ENCODE measurements at places on chromosomes 3 and 15.

DNA sequence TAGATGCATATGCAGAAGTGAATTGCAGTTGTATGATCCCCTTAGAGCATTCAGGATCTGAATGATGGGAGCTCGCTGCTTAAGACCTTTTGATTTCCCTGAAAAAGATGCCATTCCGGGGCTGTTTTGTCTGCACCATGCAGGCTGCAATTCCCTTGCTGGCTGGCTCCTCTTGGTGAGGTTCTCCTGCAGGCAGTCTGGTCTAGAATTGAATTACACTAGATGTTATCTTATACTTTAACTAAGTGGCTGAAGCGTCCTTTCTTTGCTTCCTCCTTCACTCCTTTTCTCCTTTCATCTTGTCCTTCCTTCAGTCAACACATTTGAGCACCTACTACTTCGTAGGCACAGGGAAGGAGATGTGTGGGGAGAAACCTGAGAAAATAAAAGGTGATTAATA lies 18.6 kb upstream of the MYZAP start:
- DNase-seq, result no peak

- no peak for DNase-seq
Measured at GRCh38 chr15:80932513-80932815, 57.2 kb downstream of the MESD start.

DNA sequence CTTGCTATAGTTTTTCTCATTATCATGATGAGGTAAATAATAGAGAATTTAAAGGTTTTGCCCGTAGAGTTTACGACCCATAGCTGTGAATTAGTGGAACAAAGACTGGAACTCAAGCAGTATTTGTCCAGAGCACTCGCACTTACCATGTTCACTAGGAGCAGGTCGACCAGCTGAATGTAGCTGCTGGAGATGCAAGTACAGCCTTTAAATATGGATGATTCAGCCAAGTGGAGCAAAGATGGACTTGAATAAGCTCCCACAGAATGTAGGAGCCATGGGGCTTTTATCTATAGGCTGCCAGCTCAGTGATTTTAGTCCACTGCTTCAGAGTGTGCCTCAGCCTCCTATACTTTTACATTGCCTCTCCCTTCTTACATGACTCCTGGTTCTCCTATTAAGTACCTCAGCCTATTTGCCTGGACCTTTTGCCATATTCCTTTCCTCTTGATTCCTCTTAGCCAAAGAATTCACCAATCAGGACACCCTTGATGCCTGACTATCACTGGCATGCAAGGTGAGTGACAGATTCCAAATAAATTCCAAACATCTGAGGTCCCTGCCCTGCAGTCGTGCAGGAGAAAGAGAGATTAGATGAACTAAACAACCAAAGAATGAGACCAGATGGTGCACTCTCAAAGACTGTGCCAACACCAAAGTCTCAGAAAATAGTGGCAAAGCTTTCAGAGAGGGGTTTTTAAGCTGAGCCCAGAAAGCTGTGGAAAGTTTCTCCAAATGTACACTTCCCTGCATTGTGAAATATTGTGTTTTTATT lies 3.9 kb downstream of the MKRN3 start:
- no peak for DNase-seq

GRCh38 chr15:67156426-67156825 lies 91.0 kb downstream of the SMAD3 start:
- DNase-seq, result no peak

DNA sequence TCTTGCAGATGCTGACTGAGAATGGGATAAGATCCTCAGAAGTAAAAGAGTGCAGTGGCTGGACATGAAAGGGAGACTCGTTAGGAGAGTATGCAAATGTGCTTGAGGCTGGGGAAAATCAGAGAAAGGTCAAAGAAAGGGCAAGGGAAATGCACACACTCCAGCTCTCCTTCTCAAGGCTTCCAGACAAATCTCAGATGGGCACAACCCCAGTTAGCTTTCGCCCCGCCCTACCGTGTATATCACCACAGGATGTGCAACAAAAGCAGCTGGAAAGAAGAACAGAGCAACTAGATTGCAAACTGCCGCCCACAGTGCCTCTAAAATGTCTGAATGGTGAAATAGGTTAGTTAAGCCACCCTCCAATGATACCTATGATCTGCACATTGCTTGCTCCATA lies 63.9 kb downstream of the CERS3 start:
- no peak for DNase-seq

GRCh38 chr3:149801639-149802038 lies 9.3 kb upstream of the ANKUB1 start:
- DNase-seq, result no peak

GRCh38 chr3:47895241-47895640 lies 92.3 kb downstream of the DHX30 start:
- DNase-seq, result no peak

DNA sequence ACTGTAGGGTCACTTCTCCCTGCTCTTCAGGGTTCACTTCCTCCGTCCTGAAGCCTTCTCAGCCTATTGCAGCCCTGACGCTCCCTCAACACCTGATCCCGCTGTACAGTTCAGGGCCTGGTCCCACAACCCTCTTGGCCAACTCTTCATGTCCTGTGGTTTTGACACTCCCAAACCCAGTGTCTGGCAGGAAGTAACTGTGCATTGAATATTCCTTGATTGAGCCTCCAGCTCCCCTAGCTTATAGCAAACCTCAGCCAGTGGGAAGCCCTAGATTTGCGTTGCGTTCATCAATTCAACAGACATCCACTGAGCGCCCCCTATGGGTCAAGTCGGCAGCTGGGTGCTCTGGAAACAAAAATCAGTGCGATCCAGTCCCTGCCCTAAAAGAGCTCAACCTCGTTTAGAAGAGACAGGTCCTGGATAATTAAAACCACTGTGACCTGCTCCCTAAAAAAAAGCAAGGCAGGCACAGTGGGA lies 13.5 kb downstream of the UBAP1L start:
- peak; percentile 20 for DNase-seq

- no peak for DNase-seq
Measured at GRCh38 chr3:194029846-194030245, 106.1 kb upstream of the HES1 start.

- no peak for DNase-seq
Measured at GRCh38 chr3:111965484-111965883, 13.3 kb upstream of the ABHD10 start.

- DNase-seq, result no peak
Measured at GRCh38 chr3:165852191-165852590, 15.0 kb upstream of the BCHE start.

DNA sequence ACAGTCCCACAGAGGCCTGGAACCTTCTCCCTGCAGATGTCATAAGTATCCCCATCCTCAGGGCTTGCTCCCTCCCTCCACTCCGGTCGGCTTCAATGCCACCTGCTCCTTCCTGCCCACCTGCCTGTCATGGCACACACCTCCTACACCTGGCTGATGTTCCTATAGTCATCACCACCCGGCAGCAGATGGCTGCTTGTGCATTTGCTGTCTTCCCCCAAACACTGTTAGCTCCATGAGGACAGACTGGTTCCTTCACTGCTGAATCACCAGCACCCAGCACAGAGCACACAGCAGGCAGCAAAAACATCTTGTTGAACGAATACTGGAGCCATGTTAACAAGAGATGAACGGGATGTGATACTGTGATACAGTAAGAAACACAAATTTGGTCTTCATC lies 14.8 kb downstream of the TARS3 start:
- no peak for DNase-seq

- no peak for DNase-seq
Measured at GRCh38 chr3:107600780-107601179, 78.0 kb downstream of the BBX start.

- no peak for DNase-seq
Measured at GRCh38 chr3:80366808-80367548, 599.2 kb upstream of the ROBO1 start.

- no peak for DNase-seq
Measured at GRCh38 chr15:78421238-78421965, 16.6 kb upstream of the IREB2 start.

DNA sequence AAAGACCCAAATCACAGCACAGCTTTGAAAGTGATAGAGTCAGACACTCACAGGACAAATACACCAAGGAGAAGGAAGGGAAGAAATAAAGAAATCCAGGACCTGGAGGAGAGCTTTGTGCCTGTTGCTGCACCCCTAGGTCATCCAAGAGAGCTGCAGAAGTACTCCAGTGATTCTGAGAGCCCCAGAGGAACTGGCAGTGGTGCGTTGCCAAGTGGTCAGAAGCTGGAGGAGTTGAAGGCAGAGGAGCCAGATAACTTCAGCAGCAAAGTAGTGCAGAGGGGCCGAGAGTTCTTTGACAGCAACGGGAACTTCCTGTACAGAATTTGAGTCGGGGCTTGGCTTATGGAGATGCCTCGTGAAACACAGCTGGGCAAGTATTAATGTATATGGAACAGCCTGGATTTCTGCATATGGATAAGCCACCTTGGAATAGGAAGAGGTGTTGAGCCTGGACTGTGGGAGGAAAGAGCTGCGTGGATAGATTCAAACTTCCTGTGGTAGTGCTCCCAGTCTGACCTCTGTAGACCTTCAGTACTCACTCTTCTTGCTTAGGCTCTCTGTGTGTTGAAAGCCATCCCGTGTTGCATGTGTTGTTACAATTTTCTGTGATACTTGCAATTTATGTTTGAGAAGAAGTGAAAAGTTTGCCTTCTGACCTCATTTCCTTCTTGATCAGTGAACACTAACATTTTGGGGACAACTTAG lies 6.1 kb downstream of the NGRN start:
- no peak for DNase-seq

DNA sequence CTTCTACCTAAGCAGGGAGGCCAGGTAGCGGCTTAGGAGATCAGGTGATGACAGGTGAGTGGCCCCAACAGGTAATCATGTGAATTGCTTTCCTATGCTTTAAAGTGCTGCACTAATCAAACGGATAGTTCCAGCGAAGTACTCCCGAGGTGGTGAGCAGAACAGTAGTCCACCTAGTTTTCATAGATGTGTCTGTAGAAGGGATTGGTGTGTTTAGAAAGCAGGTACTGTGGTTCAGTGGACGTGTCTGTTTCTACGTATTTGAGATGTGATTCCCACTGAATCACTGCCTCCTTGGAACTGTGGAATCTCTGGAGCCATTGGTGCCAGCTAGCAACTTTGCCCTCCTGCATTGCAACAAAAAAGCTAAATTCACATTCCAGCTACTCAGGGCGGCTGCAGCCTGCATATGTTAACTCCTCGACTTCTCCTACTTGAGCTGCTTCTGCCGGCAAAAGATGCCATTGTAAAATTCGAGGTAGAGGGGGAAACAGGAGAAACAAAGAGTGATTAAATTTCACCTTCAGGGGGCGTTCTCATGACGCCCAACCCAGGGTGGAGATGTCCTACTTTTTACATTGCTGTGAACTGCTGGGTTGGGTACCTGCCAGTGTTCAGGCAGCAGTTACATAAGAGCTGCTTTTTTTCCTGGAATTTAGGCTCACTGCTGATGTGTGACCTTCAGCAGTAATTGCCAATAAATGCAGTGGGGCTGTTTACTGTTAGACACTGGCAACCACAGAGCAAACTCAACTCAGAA lies 227.3 kb downstream of the ITPR1 start:
- DNase-seq, result no peak

DNA sequence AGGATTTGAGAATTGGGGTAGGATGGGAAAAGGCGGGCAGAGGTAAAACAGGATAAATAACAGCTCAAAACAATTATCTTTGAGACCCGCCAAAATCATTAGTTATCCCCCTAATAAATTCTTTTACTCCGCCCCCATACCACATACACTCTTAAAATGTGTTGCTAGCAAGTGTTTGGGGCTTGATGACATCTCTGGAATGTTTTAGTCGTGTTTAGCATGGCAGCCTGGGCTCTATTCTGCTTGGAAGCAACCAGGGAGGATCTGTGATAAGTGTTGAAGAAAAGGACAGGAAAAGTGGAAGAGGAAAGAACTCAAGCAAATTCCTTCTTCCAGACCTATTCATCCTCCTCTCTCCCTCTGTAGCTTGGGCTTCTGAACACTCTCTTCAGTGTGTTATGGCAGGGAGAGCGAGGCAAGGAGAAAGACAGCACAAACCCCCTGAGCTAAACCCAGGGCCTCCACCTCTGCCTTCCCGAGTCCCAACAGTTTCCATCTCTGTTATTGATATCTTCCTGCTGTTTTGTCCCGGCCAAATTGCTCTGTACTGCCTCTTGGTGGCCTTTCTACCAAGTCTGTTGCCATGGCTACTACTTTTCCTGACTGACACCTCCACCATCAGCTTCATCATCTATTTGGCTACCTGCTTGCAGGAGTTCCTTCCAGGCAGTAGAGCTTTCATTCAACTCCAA lies 135.8 kb downstream of the RPL22L1 start:
- DNase-seq, result no peak

GRCh38 chr3:176633511-176633910 lies 563.8 kb downstream of the TBL1XR1 start:
- DNase-seq, result no peak

DNA sequence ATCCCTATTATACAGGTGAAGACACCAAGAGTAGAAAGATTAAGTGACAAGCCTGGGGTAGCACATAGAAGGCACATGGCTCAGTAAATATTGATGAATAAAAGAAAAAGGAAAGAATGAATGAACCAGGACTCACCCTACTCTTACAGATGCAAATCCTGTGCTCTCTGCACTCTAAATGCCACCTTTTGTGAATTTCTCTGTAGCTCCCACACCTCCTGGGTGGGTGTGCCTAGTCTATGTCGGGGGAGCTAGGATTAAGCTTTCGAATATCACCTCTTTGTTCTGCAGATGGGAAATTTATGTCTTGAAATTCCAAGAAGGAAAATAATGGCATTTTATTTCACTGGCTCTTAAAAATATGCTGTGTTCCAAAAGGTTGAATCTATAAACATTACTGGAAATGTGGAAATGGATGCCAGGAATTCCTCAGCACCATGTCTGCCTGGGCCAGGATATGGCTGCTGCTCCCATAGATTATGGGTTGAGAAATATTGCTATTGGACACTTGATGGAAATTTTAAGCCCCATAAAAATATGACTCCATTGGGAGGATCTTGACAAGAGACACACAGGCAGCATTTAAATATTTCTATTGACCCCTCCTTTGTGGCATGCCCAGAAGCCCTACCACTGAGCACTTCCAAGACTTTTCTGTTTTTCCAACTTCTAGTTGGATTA lies 43.3 kb downstream of the CCNB2 start:
- no peak for DNase-seq

DNA sequence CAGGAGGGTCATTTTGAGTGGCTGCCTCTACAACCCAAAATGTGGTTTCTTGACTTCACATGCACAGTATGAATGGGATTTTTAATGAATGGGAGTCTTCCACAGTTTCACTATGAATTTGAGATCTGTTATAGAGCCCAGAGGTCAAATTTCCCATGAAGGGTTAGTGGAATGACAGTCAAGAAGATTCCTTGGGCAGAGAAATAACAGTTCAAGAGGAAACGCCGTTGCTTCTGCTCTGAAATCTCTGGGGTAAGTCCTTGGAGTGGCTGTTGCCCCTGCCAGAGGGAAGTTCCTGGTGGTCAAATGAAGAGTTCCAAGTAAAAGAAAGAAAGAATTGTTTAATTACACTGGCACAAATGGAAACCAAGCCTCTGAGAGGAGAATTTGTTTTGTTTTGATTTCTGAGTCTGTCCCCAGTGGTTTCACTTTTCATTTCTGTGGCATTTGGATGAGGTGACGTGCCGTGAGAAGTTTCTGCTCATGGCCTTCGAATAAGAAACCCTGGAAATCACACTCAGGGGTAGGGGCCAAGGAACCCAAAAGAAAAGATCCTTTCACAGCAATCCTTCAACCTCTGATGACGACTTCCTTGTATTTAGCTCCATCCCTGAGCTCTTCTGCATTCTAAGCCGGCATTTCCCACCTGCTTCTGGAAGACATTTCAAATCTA lies 77.5 kb upstream of the IL12A start:
- no peak for DNase-seq
